GM04504 (cell line): ENCODE measurements at places on chromosomes 3 and 15.

DNA sequence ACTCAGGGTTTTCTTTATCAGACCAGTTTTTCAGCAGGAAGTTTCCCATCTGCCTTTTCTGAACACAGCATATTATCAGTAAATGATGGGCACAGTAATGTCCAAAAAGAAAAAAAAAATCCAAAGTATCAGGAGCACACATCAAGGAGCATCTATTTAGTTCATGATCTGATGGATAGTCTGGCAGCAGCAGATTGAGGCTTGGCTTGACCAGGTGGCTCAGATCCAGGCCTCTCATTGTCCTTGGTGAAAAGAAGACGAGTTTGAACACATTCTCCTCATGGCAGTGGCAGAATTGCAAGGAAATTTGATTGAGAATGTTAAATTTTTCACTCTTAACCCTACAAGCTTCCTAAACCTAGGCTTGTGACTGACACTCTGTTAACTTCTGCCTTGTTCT lies 192.9 kb downstream of the OXSM start:
- DNase-seq: no peak

DNA sequence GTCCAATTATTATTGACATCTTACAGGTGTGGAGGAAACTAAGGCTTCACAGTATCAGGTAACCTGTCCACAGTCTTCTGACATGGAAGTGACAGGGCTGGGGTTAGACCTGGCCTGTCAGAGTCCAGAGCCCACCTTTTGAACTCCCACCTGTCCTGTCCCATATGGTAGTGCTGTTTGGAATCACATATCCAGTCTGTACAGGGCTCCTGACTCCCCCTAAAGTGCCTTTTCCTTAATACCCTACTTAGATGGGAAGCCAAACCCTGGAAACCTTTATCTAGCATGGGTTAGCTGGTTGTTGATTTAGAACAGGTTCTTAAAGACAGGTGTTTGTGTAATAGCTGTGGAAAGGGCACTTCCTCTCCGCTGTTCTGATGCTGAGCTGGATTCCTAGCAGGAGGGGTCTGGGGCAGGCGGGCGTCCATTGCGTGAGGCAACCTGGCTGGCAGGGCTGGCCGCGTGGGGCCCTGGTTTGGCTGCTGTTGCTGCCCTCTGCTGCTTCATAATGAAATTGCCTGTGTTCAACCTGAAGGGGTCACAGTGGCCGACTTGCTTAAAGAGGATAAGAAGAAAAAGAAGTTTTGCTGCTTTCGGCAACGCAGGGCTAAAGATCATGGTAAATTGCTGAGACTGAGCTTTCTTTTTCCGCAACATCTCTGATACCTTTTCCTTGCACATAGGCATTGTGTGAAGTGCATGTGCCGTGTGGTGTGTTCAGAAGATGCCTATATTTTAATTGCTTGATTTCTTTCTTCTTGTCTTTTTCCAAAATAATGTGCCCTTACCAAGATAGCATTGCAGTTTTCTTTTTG lies 136.2 kb downstream of the CHDH start:
- no peak for DNase-seq

- DNase-seq: no peak
These were observed 470.9 kb upstream of the CDIN1 start for GRCh38 chr15:36108541-36108940.

GRCh38 chr3:72579581-72580245 lies 268.5 kb downstream of the SHQ1 start:
- DNase-seq: no peak
